LoVo (cell line): ENCODE measurements at places on chromosomes 3 and 15.

DNA sequence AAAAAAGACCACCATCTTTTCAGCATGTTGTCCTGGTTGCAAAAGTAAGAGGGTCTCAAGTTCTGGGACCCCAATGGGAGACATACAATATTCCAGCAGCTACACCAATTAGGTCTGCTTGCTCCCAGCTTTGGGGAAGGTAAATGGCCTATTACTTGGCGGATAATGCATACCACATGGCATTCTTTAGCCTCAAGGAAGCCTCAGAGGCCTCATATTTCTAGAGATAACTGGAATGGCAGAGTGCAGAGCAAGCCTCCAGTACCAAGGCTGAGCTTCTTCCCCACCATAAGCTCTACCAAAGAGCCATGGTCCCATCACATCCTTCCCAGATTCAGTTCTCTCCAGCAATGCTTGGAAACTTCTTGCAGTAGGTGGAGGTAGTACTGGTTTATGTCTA lies 493.8 kb downstream of the SHQ1 start:
- no peak for DNase-seq

- DNase-seq, result no peak
Measured at GRCh38 chr3:153625506-153625905, 463.5 kb downstream of the RAP2B start.

- DNase-seq, result no peak
Measured at GRCh38 chr3:40487172-40487571, 10.2 kb downstream of the ZNF619 start.

DNA sequence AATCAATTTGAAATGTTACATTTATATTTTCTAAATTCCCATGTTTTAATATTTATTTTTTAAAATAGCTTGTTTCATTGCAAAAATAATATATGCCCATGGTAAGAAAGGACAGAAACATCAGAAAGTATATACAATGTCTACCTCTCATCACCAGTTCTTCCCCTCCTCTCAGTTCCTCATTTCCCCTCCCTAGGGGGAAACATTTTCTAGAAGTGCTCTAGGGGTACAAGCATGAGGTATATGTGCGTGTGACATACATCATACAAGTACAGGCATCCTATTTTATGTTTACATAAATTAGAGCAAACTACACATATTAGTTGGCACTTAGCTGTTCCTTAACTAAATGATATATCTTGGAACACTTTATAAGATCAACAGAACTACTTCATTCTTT lies 189.3 kb upstream of the VEPH1 start:
- DNase-seq, result no peak

- DNase-seq, result no peak
Measured at GRCh38 chr3:76367281-76367680, 581.9 kb upstream of the ZNF717 start.
